ENCODE measurements at places on chromosomes 7 and 10.

- no peak for DNase-seq
Measured at GRCh38 chr7:15757041-15758000, 70.8 kb upstream of the MEOX2 start.

DNA sequence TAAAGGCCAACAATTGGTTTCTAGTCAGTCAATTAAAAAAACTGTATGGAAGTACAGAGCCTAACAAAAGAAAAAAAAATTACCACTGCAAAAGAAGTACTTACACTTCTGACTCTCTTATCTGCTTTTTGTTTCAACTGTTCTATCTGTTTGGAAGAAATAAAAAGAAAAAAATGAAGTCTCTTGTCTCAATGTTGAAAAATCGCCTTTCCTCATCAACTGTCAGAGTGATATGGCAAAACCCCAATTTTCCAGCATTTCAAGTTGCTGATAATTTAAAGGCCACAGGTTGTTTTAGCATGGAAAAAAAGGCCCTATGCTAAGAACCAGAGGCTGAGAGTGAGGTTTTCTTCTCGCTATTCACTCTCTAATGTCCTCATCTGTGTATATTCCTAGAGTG, 13.6 kb downstream of the ZDHHC6 start:
- DNase-seq: no peak

GRCh38 chr10:124236816-124237215, 143.4 kb upstream of the CHST15 start:
- DNase-seq: no peak

GRCh38 chr10:49361178-49361554, 34.7 kb downstream of the DRGX start:
- no peak for DNase-seq

DNA sequence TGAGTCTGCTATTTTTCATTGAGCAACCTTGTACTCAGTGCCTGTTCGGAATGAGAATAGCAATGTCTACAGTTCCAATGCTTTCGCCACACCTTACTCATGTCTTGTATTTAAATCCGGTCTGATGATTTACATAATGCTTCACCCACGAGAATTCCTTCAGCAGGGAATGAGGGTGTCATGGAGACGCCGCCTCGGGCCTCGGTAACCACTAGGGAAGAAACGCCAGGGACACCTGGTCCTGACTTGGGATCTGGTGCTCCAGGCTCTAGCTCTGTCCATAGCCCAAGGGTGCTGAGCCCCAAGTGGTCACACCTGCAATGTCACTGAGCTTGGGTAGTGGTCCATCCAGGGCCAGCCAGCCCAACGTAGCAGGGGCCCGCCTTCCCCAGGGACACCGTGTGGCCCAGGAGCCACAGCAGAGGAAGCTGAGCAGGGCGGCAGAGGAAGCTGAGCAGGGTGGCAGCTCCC, 37.4 kb downstream of the PRKAG2 start:
- DNase-seq: no peak

GRCh38 chr10:116836083-116836482, 13.2 kb upstream of the ENO4 start:
- DNase-seq: no peak

DNA sequence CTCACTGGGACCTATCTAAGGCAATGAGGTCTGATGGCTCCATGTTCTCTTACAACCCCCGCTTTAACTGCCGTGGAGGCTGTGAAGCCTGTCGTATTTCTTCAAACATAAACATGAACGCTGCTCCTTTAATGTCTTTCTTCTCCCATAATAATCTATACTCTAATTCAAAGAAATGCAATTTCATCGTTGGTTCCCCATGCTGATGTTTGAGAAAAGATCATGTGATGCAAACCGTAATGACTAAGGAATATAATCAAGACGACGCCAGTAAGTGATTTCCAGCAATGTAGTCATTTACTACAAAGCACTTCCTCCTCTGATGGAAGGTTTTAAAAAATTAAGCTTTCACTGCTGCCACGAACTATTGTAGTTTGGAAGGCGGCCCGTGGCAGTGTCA, 102.6 kb upstream of the NEBL start:
- no peak for DNase-seq

- DNase-seq: no peak
Measured at GRCh38 chr7:81624650-81625631, 144.9 kb downstream of the HGF start.

DNA sequence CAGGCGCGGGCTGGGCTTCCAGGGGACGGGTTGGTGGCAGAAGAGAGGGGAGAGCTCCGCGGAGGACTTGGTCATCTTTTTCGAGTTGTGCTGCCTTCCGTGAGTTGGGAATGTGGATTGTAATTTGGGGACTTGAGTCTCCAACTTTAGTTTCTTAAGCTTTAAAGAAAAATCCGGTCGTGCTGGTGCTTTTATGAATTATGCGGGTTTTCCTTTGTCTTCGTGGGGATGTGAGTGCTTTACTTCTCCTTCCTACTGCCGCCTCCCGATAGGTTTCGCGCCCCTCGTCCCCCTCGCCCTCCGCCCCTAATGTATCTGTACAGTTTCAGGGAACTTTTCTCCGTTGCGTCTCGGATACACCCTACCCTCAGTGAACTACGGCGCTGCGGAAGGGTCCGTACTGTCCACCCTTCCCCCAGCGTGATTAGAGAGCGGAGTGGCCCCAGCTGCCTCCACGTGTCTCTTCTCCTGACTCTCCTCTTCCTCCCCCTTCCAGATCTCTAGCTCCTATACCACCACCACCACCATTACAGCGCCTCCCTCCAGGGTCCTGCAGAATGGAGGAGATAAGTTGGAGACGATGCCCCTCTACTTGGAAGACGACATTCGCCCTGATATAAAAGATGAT, 649 bp downstream of the SCD start:
- DNase-seq: no peak
